ENCODE measurements at places on chromosomes 5 and 9.
A peak's percentile ranks its signal among the peaks of the same experiment; 100 is the strongest.

- DNase-seq = peak; percentile 34
These were observed 269.9 kb upstream of the PAPPA start for GRCh38 chr9:115883467-115884329.

DNA sequence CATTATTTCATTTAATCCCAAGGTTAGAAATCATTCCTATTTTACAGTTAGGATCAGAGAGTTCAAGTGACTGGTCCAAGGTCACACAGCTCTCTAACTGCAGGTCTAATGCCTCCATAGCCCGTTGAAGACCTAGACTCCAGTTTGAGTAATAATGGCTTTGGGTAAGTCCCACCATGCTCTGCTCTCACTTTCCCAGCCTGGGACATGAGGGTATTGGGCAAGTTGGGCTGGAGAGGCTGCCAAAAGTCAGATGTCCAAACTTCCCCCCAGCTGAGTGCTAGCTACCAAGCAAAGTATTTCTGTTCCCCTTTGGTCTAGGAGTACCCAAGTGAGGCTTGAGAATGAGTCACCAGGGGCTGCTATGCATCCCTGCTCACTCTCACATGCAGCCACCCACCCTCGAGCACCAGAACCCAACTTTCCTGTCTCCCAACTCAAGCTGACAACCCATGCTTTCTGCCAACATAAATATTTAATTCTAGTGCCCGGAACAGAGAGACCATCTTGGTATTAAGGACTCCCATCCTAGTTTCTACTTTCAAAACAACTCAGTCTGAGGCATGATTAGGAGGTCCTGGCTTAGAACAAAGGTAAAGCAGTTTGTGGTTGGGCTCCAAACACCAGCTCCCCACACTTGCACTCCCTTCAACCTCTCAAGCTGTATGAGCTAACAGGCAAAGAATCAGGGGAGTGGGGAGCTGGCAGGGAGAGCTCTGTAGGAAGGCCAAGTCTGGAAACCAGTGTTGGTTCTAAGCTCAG, 236.5 kb upstream of the TRIM32 start:
- no peak for DNase-seq

DNA sequence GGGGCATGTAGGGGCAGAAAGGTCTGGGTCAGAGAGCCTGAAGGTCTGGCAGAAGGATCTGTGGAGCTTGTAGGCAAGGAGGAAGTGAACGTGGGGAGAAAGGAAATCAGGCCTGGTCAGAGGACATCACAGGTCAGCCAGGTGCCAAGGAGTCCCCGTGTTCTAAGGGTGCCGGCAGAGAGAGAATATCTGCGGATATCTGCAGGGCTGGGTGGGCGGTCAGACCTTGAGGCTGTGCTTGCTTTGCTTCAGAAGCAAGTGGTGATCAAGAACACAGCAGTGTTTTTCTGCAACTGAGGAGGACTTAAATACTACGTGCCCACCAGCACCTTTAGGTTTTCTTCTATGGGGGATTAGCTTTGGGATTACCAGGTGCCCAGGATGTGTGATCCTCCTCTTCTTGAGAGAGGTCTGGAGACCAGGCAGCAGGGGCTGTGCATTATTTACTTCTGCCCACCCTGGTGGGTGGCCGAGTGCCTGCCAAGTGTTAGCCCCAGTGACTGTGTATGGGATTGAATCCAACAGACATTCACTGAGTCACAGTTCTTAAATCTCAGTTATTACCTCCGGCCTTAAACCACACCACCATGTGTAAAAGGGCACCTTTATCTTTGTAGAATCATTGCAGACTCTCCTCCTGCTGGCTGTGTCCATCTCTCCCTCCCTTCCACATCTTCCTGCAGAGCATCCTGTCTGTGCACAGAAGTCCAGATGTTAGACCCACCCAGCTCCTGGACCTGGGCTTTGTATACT, 12.5 kb upstream of the SHB start:
- no peak for DNase-seq

GRCh38 chr9:19781240-19781639, 7.6 kb downstream of the SLC24A2 start:
- no peak for DNase-seq

DNA sequence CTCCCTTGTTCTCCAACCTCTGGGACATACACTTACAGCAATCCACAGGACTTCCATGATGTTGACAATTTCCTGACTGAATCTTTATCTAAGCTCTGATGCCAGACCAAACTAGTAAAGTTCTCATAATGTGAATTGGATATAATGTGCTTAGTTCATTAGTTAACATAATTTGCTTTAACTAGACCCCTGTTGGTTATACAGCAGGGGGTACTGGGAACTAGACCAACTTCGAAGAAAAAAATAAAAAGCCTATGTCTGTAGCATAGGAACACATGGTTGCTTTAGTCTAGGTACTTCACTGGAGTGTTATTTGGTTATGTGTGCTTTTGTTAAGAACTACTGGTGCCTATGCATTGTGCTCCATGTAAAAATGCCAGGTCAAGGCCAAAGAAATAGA, 173.8 kb downstream of the ADAMTS6 start:
- DNase-seq = no peak

DNA sequence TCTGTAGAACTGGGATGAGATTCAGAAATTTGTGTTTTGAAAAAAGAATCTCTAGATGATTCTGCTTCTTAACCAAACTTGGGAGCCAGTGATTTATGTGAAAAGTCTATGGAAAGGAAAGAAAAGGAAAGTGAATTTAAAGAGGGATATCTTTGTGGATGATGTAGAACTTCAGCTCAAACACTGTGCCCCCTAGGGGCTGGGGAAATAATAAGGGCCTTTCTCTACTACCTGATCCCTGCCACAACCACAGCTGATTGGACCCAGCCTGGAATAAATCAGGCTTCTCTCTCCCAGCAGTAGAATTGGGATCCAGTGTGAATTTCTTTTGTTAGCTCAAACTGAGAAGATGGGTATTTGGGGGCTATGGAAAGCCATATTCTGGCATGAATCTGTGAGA, 155.0 kb downstream of the PRELID2 start:
- DNase-seq = peak; percentile 26

DNA sequence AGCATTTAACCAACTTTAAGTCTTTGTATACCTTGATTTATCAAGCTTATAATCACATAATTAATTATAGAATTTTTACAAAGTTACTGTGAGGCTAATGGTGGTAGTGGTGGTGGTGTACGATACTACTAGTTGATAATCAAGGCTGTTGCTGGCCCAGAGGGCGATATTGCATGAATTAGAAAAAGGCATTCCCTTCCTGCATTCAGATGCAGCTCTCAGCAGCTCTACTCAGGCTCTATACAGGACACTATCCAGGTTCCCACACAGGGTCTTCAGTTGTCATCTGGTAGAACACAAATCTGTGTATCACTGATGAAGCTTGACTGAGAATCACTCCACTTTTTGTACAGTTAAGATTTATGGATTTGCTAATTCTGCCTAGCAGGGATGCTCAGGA, 562.8 kb upstream of the C9orf72 start:
- no peak for DNase-seq

DNA sequence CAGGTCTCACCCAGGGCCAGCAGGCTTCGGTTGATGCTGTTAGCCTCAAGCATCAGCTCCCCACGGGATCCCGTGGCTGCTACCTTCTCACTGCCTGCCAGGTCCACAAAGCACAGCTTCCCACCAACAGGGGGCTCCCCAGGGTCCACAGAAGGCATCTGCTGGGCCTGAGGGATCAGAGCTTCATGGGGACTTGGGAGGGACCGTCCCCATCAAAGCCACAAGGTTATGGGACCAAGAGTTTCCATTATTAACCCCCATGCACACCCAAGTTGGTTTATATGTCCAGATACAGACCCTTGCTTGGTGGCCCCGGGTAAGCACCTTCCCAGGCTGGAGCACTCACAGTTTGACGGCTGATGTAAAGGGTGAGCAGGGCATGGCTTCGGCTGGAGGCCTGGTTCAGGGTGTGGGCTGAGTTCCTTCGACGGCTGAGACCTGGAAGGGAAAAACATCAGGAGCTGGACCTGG, 3.0 kb downstream of the KIF12 start:
- no peak for DNase-seq

DNA sequence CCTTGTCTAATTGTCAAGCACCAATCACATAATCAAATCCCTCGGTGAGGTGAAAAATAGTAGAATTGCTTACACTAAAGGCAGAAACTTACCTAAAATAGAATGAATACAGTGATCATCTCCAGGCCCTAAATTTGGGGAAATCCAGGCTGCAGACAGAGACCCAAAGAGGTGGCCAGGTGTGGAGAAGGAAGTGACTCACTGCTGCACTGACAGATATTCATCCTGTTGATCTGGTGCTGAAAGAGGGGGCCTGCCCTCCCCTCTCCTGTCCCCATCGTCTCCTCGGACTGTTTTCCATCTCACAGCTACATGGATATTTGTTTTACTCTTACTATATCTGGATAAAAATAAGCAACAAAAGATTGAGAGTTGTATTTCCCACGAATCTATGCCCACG, 15.9 kb downstream of the OR2Y1 start:
- no peak for DNase-seq

- no peak for DNase-seq
These were observed 4.4 kb downstream of the LCN9 start for GRCh38 chr9:135667463-135668001.

GRCh38 chr5:134524826-134525682, at the start of gene JADE2:
Gene JADE2, plus strand, starts transcription at chr5:134525670. Its CDS starts 10,188 bp downstream, at chr5:134535858.
- peak; percentile 81 for DNase-seq

- no peak for DNase-seq
These were observed 41.9 kb downstream of the KIF2A start for GRCh38 chr5:62347928-62348327.

DNA sequence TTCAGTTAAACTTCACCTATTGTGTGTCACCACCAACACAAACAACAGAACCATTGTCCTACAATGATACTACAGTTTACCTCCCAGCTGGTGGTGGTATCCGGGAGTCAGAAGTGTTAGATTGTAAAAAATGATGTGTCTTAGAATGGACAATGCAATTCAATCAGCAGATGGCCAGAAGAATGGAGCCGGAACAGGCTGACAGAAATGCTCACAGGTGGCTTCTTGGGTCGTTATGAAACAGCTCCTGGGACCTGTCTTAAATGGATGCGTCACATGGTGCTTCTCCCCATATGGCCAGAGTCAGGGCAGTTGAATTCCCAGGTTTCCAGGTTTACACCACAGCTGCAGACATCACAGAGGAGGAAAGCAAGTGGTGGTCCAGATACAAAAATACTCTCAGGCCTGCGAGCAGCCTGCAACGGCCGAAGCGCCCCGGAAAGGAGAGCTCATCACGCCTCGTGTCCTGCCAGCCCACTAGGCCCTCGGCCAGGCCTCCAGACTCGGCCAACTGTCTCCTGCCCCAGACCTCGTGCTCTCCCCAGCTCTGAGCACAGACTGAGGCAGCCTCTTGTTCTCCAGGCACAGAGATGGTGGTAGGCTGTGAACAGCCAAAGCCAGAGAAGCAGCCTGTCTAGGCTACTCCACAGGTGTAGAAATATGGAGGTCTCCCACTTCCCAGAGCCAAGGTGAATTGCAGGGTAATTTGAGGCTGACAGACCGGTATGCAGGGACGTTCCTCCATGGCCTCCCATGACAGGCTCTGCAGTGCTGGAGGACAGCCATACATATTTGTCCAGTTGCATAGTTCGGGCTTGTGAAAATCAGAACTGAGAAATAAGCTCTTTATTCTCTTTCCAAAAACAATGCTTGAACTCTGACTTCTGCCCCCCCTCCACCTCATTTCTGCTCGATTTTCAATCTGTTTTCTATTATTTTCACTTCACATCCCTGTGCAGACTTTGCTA, 98.5 kb upstream of the SPATA31C2 start:
- no peak for DNase-seq

DNA sequence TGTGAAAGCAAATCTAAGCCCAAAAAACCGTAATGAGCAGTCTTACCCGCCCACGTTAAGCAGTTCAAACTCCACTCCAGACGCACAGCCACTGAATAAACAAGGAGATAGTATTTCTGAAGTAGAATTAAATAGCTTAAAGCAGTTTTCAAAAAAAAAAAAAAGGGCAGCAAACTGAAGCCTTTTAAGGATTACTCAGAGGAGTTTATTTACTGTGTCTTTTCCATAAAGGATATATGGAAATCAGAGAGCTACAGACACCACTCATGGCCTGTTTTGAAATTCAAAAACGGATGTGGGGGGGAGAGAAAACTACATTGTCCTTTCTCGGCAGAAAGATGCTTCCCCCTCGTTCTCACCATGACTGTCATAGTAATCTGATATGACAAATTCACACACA, 83.7 kb upstream of the IRX1 start:
- no peak for DNase-seq

DNA sequence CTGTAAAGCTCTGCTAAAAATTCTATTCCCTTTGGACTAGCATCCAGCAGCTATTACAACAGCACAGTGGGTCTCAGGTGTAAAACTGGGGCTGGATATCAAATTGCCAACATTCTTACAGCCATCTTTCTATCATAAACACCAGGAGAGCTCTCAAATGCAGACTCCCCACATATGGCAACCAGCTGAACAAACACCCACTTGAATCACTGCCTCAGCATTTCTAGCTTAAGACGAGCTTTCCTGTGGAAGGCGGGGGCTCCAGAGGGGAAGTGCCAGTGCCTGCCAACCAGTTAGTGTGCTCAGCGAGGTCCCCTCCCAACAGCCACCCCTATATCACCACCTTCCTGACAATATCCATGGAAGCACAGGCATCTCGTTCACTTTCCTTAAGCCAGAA, 62.2 kb downstream of the IPPK start:
- DNase-seq = no peak

GRCh38 chr5:38468978-38469706, 87.3 kb downstream of the LIFR start:
- DNase-seq = no peak

DNA sequence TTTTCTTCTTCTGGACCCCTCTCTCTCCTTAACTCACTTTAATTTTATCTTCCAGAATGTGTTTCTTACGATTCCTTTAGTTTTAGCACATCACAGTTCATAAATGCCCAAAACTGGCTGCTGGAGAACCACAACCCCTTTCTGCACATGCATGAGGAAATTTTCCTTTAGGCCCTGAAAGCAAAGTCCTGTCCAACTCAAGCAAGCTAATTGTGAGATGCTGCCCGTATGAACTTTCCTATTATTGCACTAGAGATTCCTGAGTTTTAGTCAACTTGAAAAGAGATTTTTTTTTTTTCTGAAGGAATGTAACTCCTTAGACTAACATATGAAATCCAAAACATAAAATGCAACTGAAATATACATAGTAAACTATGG, 52.1 kb upstream of the DAB2 start:
- DNase-seq = no peak

GRCh38 chr5:171835066-171835465, 49.4 kb downstream of the SMIM23 start:
- DNase-seq = no peak

DNA sequence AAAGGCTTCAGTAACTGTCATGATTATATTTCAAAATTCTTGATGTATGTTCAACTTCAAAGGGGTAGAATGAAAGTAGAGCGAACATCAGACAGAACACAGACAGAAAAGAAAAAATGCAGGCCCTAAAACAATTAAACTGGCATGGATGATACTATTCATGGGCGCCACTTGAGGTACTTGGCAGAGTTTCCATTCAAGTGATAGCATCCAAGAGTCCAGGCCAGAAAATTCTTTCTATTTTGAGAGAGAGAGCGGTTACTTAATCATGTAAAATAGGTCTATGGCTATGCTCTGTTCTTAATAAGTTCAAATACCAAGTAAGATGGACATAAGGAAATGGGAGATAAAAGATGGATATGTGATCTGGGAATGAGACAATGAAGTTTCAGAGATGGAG, 21.4 kb upstream of the PRR16 start:
- DNase-seq = no peak

- DNase-seq = peak; percentile 66
These were observed 219.0 kb downstream of the AOPEP start for GRCh38 chr9:94945197-94946144.

GRCh38 chr5:149410721-149411432, 31.8 kb upstream of the IL17B start:
- DNase-seq = no peak

Measured in RKO (cell line).